ENCODE measurements at places on chromosomes 11 and 22. TPM values are rescaled to one million over a fixed set of nuclear protein-coding genes. Genes with fewer than 3 reads are reported as not detected.

Gene HPX
- total RNA-seq = 0.47 TPM

Gene CARNS1
- total RNA-seq = 4.5 TPM

Gene OR4S2
- total RNA-seq = not detected

DNA sequence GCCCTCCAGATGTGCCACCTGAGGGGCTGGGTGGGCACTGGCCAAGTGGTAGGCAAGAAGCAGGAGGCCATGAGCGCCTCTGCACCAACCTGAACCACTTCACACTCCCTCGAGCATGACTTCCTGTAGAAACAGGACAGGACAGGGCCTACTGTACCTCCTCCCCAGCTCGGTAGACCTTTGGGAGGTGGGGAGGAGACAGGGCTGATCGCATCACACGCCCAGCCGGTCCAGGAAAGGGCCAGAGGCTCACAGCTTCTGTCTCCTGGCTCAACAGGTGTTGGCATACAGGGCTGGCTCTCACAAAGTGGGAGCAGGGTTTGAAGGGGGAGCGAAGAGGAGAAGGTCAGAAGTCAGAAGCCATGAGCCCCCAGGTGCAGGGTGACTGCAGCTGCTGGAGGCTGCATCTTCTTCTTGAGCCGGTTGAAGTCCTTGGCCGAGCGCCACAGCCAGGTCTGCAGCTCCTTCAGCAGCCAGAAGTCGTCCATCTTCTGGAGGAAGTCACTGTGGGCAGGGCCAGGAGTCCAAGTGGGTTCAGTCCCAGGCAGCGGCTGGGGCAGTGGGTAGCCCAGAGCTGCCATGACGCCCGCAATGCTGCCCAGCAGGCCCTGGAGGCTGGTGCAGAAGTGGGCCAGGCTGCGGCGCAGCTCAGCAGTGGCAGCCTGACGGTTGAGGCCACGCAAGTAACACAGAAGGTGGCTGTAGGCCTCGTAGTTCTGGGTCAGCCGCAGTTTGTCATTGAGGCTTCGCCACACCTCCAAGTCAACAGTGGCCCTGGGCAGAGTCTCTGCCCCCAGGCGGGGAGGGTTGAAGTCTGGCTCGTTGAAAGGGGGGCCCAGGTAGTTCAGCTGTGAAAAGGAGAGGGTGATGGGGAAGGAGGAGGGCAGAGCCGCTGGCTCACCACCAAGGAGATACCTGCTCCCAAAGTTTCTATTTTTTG, 8.3 kb downstream of the CLCF1 start:
- DNase-seq = no peak

- no peak for DNase-seq
Observed at GRCh38 chr11:102950622-102951081, 4.9 kb downstream of the MMP13 start.

- DNase-seq = no peak
Observed at GRCh38 chr11:107683061-107683460, 28.8 kb downstream of the SLN start.

GRCh38 chr11:18459634-18460033, 4.0 kb downstream of the LDHAL6A start:
- DNase-seq = no peak

DNA sequence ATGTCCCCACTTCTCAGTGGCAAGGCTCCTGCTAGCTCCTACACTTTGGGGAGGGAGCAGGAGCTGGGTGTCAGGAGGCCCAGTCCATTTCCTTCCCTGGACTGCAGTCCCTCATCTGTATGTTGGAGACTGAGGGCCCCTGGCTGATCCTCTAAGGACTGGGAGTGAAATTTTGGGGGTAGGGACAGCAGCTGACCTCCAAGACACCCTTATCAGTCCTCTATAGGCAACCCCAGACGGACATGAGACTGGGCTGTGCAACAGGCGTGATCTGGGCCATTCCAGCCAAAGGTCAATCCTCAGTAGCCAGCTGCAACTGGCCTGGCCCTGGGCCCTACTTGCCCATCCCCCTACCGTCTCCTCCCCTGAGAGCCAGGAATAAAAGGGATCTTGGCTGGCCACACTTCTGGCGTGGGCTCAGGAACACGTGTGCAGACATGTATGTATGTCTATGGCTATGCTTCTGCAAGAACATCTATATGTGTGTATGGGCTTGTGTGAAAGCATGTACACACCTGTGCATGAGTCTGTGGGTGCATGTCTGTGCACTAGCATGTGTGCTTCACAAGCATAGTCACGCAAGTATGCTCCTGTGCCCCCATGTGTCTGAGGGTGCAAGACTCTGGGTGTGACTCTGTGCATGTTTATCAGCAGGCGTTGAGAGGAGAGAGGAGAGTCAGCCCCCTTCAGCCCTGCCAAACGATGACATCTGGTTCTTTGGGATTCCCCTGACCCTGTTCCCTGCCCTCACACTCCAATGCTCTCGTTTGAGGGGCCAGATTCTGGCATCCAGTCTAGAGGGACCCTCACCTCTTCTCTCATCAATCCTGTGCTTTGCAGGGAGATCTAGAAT, 24.6 kb upstream of the DGAT2 start:
- no peak for DNase-seq

- DNase-seq = no peak
Observed at GRCh38 chr22:49789289-49790141, 38.2 kb downstream of the BRD1 start.

Measured in T-helper 17 cell (primary cell).